ENCODE measurements at places on chromosomes 13 and 19.
A peak's percentile ranks its signal among the peaks of the same experiment; 100 is the strongest.

- no peak for DNase-seq
Observed at GRCh38 chr13:73061876-73062275, 3.1 kb downstream of the KLF5 start.

- DNase-seq = no peak
Observed at GRCh38 chr13:113225515-113225914, 16.1 kb downstream of the CUL4A start.

- DNase-seq = no peak
Observed at GRCh38 chr19:31992750-31993149, 352.7 kb upstream of the ZNF507 start.

DNA sequence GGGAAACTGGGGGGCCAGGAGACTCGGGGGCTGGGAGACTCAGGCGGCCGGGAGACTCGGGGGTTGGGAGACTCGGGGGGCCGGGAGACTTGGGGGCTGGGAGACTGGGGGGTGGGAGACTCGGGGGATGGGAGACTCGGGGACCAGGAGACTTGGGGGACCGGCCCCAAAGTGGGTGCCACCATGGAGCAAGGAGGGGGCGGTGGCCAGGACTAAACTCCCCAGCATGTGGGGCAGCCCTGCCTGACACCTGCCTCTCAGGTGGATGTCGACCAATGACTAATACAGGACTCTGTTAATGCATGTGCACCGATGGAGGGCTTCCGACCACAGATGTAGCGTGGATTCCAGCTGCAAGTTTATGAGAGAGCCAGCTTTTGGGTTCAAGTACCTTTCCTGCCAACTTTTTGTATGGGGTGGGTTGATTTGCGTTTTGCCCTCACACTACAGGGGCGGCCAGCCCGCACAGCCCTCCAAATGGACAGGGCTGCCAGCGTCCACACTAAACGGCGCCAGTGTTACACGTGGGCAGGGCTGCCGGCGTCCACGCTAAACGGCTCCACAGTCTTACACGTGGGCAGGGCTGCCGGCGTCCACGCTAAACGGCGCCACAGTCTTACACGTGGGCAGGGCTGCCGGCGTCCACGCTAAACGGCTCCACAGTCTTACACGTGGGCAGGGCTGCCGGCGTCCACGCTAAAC is 62.2 kb downstream of the RASA3 start:
- no peak for DNase-seq

GRCh38 chr13:51457086-51457815 is 4.4 kb upstream of the INTS6 start:
- no peak for DNase-seq

GRCh38 chr13:34246511-34246910 is 428.6 kb downstream of the RFC3 start:
- DNase-seq = peak; percentile 54

GRCh38 chr13:105545811-105546210 is 989.7 kb downstream of the EFNB2 start:
- DNase-seq = no peak

DNA sequence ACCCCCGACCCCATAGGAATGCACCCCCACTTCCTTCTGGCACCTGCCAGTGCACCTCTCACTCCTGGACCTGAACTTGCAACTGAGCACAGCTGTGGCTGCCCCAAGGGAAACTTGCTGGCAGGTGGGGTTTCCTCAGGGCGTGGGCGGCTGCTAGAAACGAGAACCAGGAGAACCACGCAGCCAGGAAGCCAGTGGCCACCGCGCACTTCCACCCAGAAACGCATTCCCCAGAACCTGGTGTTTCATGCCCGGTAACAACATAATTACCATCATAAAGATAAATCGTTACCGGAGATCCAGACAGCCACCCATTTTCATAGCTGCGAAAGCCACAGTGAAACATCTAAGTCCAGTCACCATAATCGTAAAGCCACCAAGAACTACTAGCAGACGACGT is 75.2 kb upstream of the C13orf46 start:
- DNase-seq = no peak

DNA sequence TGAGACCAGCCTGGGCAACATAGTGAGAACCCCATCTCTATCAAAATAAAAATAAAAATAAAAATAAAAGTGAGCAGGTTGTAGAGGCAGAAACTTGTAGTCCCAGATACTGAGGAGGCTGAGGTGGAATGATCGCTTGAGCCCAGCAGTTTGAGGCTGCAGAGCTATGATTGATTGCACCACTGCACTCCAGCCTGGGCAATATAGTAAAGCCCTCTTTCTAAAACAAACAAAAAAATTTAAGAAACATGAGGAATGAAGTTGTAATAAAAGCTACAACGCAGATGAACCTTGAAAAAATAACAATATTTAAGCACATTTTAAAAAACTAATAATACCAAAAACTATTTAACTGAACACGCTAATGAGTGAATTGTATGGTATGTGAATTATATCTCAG is 919.3 kb downstream of the UQCRFS1 start:
- no peak for DNase-seq

DNA sequence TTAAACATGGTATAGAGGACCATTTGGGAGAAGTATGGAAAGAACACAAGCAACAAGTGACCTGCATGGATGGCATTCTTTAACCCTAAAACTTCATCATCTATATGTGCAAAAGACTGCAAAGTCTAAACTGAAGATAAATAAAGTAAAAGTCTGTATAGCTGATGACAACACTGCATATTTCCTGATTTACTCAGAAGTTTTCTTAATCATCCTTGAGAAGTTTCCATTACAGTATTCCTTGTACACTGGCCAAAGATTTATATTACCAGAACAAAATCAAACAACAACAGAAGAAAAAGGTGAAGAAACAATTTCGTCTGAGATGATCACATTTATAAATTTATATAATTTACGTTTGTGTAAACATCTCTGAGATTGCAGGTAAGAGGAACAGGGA is 805.7 kb downstream of the PCDH9 start:
- DNase-seq = peak; percentile 54

DNA sequence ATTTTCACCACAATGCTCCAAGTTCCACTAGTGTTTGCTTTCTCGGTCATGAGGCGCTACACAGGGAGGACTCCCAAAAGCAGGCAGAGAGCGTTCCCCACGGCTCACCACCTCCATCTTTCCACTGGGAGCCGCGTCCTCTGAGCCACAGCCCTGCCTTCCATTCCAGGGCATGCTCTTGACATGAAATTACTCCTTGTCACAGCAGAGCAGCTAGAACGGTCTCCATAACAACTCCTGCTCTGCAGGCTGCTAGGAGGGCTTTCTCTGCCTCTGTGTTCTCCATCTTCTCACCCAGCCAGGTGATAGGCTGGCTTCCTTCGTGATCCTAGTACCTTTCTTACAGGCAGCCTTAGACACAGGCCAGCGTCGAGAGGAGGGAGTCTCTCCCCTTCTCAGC is 171.8 kb upstream of the UBL3 start:
- no peak for DNase-seq

- no peak for DNase-seq
Observed at GRCh38 chr13:50950849-50951248, 41.3 kb downstream of the RNASEH2B start.

DNA sequence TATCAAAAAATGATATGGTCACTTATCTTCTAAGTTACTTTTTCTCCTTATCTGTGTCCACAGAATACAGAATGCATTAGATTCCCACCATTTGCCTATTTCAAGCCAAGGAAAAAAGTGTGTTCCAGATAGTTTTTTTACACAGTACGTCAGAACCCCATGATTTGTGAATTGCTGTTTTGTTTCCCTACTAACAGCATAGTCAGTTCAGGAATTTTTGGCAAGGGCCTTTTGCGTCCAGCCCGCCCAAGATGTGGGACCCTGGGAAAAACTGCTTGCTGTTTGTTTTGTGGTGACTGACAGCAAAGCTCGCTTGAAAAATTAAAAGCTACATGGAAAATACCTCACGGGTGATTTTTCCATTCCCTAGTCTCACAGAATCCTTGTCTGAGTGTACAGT is 20.4 kb upstream of the FAM216B start:
- DNase-seq = no peak

- DNase-seq = peak; percentile 60
Observed at GRCh38 chr13:93859716-93860115, 619.8 kb downstream of the DCT start.

DNA sequence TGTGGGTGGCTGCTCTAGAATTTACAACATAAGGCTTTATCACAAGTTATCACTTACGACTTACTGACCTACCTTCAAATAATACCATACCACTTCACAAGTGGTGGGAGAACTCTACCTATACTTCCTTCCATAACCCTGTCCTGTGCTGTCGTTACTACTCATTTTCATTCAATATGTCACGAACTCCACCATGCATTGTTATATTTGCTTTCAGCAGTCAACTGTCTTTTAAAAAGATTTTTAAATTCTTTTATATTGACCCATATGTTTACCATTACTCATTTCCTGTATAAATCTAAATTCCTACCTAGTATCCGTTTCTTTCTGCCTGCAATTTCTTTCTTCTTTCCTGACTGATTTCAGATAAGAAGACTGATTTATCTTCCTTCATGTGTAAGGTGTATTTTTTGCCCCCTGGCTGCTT is 200.0 kb downstream of the KLF12 start:
- DNase-seq = peak; percentile 79

DNA sequence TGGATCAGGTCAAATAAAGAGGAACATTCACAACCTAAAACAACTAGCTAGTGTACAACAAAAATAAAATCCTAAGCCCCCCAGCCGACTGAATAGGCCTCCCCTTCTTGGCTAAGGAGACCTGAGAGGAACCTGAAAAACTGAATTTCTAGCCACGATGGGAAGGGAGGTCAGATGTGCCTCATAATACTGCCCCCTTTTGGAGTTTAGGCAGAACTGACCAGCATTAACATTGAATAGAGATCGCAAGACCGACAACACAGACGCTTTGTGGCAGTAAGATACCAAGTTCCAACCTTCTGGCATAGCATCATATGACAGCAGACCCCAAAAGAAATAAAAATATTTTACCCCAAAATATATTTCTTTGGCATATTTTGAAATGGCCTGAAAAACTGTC is 15.9 kb downstream of the CBY2 start:
- peak; percentile 51 for DNase-seq
